ENCODE measurements at places on chromosomes 16 and 17.

DNA sequence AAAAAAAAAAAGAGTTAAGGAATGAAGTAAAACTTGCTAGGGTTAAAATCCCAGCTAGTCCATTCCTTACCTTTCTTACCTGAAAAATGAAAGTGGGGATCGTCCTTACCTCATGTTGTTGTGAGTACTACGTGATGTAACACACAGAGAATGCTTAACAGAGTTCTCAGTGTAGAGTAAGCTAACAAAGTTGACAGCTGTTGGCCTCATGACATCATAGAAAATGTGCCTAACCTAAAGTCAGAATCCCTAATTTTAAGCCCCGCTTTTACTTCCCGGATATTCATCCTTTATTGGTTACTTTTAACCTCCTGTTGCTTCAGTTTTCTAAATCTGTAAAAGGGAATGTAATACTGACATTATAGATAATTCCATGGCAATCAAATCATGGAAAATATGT lies 505.8 kb upstream of the HSBP1 start:
- no peak for DNase-seq

- no peak for DNase-seq
Observed at GRCh38 chr17:80060644-80061043, 24.2 kb downstream of the CCDC40 start.

DNA sequence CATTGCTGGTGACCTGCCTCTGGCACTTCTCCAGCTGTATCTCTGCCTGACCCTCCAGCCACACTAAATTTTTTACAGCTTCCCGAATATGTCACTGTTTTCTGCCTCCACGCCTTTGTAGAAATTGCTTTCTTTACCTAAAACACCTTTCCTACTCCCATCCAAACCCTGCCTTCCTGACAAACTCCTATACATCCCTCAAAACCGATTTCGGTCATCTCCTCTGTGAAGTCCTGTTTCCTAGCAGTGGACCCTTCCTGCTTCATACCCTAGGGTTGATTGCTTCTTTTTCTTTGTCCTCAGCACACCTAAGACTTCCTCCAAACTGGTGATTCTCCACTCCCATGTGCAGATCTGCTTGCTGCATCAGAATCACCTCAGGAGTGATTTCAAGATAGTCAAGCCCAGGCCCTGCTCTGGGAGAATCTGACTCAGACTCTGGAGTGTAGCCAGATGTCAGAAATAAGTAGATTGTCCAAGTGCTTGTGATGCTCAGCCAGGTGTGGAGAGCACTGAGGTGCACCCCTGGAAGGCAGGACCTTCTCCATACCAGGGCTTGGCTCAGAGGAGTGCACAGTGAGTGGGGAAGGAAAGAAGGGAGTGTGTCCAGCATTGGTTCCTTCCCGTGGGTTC lies 184.2 kb downstream of the COPRS start:
- DNase-seq = no peak

DNA sequence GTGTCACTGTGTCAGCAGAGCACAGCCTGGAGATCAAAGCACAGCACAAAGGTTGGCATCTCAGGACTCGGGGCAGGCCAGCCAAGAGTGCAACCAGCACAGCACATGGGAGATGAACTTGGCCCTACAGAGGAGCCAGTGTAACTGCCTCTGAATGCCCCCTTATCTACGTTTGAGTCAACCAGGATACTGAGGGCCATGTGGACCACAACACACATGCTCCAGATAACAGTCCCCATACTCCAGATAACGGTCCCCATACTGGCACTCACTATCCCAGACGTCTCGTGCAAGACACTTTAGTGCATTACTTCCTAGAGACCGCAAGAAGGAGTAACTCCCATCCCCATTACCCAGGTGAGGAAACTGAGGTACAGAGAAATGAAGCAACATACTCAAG lies 88.2 kb downstream of the XYLT1 start:
- no peak for DNase-seq

DNA sequence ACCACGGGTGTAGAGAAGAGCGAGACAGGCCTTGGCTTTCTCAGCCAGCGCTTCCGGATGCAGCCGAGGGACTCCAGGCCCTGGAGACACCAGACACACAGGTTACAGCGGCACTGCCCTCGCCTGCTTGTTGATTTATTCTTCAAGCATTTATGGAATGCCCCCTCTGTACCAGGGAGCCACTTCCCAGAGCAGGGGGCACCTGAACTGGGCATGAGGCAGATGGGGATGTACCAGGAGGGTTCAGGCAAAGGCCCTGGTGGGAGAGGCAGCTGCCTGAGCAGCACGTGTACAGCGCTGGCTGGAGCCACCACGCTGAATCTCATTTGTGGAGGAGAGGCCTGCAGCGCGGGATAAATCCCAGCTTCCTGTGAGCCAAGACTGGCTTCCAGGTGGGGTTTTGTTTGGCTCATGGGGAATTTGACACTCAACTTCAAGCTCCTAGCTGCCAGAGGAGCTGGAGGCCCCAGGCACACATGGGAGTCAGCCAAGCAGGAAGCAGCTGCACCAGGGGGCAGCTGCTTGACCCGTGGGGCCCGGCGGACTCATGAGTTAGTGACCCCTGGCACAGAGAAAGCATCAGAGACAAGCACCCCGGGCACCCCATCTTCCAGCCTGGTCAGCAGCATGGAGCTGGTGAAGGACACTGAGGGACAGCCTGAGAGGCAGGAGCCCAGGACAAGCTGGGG lies 59.7 kb downstream of the IL21R start:
- DNase-seq = no peak

DNA sequence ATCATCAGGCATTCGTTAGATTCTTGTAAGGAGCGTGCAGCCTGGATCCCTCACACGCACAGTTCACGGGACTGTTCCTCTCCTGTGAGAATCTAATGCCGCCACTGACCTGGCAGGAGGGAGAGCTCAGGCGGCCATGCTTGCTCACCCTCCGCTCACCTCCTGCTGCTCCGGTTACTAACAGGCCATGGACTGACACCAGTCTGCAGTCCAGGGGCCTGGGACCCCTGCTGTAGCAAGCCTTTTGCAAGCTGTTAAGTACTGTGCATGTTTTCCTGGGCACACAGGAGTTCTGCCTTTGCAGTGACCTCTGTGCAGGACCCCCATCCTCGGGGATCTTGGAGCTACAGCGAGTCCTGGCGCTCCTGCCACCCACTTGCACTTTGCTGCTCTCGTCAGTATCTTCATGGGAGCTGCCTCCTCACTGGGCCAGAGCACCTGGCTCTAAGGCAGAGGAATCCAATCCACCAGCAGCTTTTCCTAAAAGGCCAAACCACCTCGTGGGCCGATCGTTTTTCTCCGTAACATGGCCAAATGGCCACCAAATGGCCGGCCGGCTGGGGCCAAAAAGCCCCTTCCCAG lies 230.6 kb downstream of the FOXL1 start:
- no peak for DNase-seq

DNA sequence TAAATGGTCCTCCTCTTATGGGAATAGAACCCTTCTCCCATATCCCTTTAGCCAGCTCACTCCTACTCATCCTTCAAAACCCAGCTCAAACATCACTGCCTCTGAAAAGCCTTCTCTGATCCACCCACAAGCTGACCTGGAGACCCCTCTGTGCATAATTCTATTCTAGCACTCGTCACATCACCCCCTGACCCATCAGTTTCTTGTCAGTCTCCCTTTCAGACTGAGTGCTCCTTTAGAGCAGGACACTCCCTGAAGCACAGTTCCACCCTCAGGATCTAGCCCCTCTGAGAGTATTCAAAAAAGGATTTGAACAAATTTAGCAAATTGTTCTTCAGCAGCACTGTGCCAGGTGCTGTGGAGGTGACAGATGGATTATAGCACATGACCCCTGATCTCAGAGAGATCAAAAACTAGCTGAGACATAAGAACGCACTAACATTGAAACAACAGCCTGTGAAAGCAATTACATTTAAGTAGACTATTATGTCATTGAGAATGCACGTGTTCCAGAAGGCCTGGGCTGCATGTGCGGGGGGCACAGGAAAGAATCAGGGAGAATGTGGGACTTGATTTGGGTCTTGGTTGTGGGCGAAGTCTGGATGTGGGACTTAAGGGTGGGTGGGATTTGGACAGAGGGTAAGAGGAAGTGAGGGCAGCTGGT lies 43.5 kb downstream of the MRPS23 start:
- DNase-seq = no peak

GRCh38 chr16:19269098-19269497 lies 16.4 kb upstream of the CLEC19A start:
- no peak for DNase-seq

DNA sequence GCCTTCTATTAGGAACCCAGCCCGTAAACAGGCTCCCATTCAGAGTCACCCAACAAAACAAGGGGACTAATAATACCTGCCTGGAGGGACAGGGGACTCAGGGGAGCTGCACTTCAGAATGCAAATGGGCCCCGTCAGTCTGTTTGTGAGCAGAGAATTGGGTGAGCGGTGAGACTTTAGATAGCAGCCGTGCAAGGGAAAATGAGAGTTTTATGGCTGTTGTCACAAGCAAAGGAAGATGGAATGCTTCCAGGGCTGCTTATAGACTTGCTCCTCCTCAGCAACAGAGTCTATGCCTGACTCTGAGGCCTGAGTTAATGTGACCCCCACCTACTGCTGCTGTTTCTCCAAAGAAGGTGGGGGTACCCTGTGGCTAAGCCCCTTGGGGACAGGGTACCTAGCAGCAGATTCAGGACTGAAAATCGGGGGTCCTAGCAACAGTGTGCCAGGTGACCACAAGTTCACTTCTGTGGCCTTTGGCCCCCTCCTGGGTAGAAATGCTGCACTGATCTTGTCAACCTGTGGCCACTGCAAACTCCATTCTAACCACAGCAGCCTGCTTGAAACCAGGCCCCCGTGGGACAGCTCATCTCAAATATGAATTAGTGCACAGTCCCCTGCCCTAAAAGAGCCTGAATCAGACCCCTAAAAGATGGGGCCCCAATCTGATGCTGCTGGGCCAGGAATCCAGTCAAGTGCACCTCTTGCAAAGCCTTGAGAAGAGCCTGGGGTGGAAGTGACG lies 126.4 kb downstream of the C16orf78 start:
- DNase-seq = peak; percentile 36

- no peak for DNase-seq
Observed at GRCh38 chr17:79871131-79871530, 31.9 kb upstream of the CBX4 start.

DNA sequence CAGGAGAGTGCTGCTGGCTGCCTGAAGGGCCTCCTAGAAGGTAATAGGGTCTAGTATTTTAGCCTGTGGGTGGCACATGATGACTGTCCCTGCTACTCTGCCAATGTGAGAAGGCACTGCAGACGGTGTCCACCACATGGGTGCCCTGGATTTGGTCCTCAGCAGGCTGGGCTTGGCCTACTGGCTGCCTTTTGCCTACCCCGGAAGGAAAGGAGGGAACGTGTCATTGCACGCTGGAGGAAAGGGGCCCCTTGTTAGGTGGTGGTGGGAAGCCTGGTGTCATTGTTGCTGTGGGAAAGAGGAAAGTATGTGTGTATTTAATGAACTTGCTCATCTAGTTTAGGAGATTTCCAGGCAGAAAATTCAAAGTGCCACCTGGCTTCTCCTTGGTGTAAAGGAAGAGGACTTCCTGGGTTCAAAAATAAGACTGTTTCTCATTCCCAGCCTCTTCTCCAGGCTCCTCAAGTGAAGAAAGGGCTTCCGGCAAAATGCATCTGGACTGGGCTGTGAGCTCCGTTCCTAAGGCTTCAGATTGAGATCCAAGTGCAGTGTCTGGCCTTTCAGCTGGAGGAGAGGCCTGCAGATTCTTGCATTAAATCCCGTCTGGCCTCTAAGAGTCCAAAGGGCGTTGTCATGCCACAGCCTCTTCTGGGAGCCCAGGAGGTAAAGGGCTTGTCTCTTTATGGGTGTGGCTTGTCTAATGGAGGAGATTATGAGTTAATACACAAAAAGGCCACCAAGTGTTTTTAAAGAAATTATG lies 55.1 kb downstream of the RPTOR start:
- peak; percentile 65 for DNase-seq

- DNase-seq = no peak
Observed at GRCh38 chr17:61504697-61505096, 52.5 kb downstream of the TBX4 start.

GRCh38 chr17:81553018-81553615 lies 964 bp upstream of the FAAP100 start:
- peak; percentile 88 for DNase-seq

- DNase-seq = no peak
Observed at GRCh38 chr16:86477642-86478041, 32.7 kb upstream of the FOXF1 start.

GRCh38 chr17:78250891-78251772 lies 19.7 kb downstream of the TMEM235 start:
- peak; percentile 91 for DNase-seq

- DNase-seq = no peak
Observed at GRCh38 chr16:12575288-12575687, 228.4 kb downstream of the CPPED1 start.

- no peak for DNase-seq
Observed at GRCh38 chr16:51429041-51429440, 278.0 kb upstream of the SALL1 start.

- no peak for DNase-seq
Observed at GRCh38 chr17:27858621-27859305, 34.4 kb downstream of the LYRM9 start.

- no peak for DNase-seq
Observed at GRCh38 chr16:5205361-5206040, 107.9 kb upstream of the EEF2KMT start.
